ENCODE measurements at places on chromosomes 12 and 14. TPM values are rescaled to one million over a fixed set of nuclear protein-coding genes. Genes with fewer than 3 reads are reported as not detected.

DNA sequence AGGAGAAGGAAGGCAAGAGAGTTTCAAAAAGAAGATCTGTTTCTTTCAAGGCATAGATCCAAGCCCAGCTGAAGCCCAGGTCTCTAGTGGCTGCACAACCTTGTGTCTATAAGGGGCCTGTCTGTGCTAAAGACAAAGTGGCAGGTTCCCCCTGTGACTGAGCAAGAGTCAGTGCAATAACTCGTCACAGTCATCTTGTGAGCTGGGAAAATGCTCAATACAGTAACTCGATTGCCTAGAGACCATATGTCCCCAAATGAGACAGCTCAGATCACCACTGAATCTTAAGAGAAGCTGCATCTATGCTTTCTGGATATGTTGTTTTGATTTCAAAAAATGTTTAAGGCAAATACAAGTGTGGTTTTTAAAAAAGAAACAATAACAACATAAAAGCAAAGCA lies 24.2 kb downstream of the ST8SIA1 start:
- no peak for DNase-seq

- no peak for DNase-seq
Measured at GRCh38 chr14:69351385-69351784, 46.7 kb downstream of the ERH start.

Gene SIX4
- 5.5 TPM for polyA plus RNA-seq

DNA sequence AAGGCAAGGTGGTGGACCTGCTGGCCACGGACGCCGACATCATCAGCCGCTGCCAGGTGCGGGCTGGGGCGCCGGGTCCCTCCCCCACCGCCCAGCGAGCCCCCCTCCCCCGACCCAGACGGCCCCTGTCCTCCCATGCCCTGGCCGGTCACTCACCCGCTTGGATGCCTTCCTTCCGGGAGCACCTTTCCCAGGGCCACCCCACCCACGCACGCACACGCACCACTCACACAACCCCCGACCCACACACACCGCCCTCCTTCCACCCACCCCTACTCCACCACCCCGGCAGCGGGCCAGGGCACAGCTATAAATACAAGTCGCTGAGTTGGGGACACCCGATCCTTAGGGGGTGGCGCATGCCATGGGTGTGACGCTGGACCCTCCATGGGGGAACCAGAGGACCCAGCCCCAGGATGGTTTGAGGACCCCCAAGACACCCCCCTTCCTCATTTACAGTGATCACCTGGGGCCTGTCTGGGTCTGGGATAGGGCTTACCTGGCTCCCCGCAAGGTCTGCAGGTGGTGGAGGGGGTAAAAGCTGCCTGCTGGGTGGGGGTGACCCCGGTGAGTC lies 465 bp downstream of the ADSS1 start:
- DNase-seq: no peak

Gene SMIM41
- polyA plus RNA-seq: not detected

DNA sequence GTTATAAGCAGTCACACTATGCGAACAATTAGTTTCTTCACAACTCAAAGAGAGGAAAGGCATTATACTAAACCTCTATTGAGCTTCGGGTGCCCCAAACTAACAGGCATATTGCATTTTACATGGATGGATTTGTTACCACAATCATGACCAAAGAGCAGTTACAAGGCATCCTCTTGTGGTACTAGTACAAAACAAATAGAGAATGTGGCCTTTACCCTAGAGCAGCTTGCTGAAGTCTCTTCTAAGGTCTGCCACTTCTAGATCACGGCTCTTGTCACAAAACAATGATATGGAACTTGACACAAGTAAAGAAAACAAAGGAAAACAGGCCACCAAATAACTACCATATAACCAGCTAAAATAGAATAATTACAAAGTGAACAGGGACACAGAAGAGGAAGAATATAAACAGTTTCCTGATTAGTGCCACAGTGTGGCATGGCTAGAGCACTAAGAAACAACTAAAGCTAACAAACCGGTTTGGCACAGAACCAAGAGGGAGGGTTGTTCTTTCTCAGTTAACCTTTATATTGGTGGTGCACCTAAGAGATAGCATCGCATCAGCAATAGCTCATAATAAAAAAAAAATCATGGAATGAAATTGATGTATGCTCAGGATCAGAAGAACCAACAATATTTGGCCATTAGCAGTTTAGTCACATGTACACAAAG lies 209.7 kb upstream of the ATP2B1 start:
- DNase-seq: no peak

Gene ULK1
- polyA plus RNA-seq: 25.9 TPM

Gene DGLUCY
- polyA plus RNA-seq: 82.5 TPM
